ENCODE measurements at places on chromosomes 7 and 10. TPM values are rescaled to one million over a fixed set of nuclear protein-coding genes. Genes with fewer than 3 reads are reported as not detected.

- DNase-seq = no peak
Observed at GRCh38 chr10:96540240-96540639, 26.5 kb upstream of the TLL2 start.

- DNase-seq = no peak
Observed at GRCh38 chr10:20683345-20683744, 213.8 kb downstream of the NEBL start.

DNA sequence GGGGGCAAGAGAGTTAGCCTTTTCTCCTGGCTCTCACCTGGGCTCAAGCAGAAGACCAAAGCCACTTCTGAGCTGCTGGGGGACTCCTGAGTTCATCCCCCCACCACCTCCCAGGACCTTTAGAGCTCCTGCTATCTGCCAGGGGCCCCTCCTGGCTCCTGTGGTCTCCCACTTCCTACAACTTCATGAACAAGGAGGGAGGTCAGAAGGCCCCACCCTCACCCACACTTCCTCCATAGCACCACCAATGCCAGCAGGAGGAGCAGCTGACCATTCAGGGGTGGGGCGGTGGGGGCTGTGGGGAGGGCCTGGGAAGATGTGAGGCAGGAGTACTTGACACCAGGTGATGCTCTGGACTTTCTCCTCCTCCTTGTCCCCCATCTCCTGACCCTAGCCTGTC is 32.6 kb upstream of the ADCYAP1R1 start:
- DNase-seq = no peak

DNA sequence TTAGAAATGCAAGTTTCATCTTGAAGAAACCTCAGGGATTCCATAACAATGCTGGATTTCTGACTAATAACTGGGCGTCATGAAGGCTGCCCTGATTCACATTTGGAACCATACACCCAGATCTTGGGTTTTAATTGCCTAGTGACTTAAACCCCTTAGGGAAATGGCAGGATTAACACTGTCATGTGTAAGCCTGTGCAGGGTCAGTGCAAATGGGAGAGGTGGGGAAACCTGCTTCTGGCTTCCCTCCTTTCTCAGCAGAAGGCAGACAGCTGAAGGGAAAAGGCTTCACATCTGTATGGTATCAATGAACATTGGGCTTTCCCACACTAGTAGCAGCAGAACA is 364.2 kb downstream of the ANKRD30A start:
- DNase-seq = no peak

DNA sequence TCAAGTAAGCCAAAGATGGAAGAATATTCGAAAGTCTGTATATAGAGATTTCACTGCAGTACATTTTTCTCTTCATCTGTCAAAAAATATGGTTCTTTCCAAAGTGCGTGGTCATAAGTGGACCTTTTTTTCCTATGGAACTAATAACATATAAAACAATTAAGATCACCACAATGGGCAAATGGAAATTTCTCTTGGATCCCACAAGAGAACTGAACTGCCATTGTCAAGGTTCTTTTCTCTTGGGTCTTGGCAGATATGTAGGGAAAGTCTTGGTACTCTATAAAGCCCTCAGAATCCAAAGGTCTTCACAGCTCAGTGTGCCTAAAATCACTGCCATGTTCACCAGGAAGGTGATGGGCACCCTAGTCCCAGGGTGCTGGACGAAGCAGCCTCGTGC is at the start of gene OR6B1:
Gene OR6B1, plus strand, starts transcription at position 301 of the 400 bp plus-strand sequence. CDS start 3,677 bp downstream, outside the sequence.
- no peak for DNase-seq

- no peak for DNase-seq
Observed at GRCh38 chr10:17660921-17661320, 17.0 kb downstream of the STAM start.

DNA sequence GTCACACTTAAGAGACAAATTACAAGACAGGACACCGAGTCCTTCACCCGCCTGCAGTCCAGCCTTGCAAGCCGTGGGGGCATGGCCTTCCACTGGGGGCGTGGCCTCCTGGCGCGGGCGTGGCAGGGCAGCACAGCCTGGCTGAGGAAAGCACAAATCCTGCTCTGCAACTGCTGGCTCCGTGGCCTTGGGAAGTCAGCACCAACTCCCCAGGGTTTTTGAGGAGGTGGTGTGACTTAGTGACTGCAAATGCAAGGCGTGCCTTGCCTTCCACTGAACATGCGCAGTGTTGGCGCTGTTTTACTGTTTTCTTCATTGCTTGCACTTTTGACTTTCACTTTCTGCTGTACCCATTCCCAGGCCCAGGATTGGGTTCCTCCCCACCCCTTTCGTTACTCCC is 12.9 kb upstream of the BMS1 start:
- no peak for DNase-seq

GRCh38 chr7:134044682-134045081 is 82.5 kb upstream of the LRGUK start:
- DNase-seq = no peak

- DNase-seq = no peak
Observed at GRCh38 chr10:33244354-33244967, 90.0 kb downstream of the NRP1 start.

DNA sequence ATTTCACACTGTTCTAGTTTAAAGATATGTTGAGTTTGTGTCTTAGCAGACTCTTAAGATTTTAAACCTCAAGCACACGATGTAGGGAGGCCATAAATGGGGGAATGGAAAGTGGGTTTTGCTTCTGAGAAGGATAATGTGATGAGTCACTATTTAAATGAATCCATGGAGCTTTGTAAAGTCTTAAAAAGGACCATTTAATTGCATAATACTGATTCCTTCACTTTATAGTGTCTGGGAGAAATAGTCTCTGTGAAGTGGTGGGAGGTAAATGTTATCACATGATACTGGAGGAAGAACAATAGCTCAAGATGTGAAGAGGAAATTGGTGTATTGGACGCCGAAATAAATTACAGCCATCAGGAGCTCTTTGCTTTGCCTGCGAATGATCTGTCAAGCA is 84.0 kb upstream of the MYO3A start:
- DNase-seq = no peak

SUN3 gene
- total RNA-seq = not detected

NME8 gene
- total RNA-seq = not detected

Measured in activated CD4-positive, alpha-beta T cell treated with anti-CD3 and anti-CD28 coated beads for 36 hours (primary cell).